ENCODE measurements at places on chromosomes 1 and 21.

DNA sequence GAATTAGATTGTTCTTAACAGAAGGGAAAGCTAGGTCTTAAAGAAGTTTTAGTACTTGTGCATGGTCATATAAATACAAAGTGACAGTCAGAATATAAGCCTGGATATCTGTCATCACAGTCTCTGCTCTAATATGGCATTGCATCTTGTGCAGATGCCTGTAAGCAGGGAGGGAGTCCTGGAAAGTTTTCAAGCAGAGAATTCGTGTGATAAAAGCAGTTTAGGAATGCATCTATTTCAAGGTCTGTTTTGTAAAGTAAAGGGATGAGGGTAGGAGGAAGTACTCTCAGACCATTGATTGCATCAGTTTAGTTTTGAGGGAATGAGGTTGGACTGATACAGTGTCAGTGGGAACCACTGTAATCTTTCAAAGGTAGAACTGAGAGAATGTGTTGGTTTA is 30.6 kb downstream of the IARS2 start:
- no peak for DNase-seq

- no peak for DNase-seq
Observed at GRCh38 chr1:14328685-14329084, 269.8 kb upstream of the KAZN start.

- DNase-seq = no peak
Observed at GRCh38 chr1:67148516-67149178, 13.9 kb upstream of the C1orf141 start.

DNA sequence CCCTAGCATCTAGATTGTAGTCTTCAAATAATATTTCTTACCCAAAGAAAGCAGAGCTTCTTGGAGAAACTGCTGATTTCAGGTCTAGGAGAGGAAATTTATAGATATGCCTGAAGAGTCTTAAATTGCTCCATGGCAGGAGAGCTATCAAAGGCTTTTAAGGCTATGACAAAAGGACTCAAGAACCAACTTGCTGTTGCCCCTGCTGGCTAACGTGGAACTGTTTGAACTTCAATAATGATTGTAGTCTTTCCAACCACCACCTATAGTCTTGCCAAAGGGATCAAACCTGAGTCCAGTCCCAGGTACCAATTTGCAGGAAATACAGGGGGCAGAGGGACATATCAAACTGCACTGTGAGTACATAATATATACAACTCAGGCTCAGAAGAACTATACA is 336.2 kb upstream of the ESRRG start:
- no peak for DNase-seq

DNA sequence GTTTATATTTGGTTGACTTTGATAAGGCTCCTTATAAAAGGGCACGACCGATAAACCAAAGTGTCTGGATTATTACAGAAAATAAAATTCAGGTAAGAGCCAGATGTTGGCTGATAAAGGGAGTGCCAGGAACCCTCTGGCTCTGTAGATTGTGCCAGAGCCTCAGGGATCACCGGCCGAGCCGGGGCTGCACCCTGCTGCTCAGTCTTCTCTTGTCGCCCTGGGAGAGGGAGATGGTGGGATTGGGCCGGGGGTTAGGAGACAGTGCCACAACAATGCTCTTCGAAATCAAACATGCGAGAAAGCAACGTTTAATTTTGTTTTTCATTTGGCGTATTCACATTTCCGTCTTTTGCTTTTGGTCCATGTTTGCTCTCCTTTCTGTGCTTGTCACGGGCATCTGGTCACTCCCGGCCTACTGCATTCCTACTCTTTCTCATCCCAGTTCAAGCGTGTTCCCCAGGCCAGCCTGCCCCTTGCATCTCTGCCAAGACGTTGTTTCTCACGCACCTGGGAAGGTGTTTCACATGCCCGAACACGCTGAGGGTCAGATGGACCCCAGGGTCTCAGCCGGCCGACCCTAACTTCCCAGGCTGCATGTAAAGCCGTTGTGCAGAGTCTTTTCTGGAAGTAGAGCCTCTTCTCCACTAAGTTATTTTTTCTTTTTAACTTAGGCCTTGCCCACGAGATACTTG is 18.8 kb upstream of the C2CD2 start:
- DNase-seq = no peak

- DNase-seq = no peak
Observed at GRCh38 chr1:23837908-23838307, 12.7 kb upstream of the HMGCL start.

GRCh38 chr1:228507961-228508652 is 20.9 kb downstream of the RNF187 start:
- no peak for DNase-seq

GRCh38 chr1:57957576-57957975 is 533.7 kb upstream of the DAB1 start:
- DNase-seq = no peak

- peak; percentile 44 for DNase-seq
Observed at GRCh38 chr1:192907545-192908243, 98.9 kb downstream of the RGS2 start.

- DNase-seq = no peak
Observed at GRCh38 chr1:161226320-161226711, 456 bp downstream of the TOMM40L start.

DNA sequence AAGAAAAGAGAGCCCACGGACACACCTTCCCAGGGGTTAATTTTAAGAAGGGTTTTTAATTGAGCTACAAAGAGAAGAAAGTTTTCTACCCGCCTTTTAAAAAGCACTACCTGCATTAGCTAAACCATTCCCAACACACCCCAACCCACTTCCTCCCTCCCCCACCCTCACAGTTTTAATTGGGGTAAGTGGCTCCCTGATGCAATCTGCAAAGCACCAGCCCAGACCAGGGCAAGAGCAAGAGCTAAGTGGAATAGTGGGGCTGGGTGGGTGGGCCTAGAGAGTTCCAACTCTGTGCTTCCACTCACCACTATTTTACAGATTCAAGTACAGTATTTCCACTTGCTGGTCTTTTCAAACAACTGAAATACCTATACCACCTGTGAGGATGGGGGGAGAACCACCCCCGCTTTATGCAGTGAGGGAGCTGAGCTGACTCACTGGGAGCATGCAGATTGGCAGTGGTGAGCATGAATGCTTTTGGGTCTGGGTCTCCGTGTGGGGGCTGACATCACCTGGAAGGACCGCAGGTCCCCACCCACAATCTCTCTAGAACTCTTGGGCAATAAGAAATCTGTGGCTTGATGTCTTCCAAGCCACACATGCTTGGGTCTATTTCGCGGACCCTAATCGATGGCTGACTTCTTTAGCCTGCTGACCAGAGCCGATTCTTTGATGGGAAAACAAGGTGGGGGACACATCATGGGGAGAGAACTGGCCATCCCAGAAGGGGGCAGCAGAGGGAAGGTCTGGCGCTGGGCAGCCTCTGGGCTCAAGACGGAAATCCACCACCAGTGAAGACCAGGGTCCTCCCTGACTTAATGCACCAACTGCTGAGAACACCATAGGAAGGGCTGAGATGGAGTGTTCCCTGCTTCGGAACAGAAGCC is 95.5 kb downstream of the SSBP3 start:
- DNase-seq = no peak

GRCh38 chr21:18894387-18894786 is 490.8 kb upstream of the TMPRSS15 start:
- no peak for DNase-seq

DNA sequence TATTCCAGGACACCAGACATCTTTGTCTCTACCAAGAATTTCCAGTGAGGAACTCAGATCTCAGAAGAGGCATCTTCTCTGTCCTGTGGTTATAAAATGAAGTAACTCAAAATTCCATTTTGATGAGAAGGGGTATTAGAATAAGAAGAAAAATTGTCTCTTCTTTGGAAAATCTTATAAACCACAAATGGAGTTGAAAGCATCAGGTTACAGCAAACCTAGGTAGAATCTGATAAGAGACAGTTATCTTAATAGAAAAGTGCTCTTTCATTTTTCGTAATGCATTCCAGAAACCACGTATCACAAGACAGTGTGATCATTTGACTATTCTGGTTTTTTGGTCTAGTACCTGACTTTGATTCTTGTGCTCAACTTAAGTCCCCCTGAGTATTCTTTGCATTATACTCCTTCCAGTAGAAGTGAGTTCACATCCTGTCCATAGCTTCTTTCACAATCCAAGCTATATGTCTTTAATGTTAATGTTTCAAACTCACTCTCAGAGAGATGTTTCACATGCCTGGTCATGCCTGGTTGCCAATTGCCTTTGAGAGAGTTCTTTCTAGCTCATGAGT is 120.9 kb upstream of the PRDX6 start:
- DNase-seq = no peak

DNA sequence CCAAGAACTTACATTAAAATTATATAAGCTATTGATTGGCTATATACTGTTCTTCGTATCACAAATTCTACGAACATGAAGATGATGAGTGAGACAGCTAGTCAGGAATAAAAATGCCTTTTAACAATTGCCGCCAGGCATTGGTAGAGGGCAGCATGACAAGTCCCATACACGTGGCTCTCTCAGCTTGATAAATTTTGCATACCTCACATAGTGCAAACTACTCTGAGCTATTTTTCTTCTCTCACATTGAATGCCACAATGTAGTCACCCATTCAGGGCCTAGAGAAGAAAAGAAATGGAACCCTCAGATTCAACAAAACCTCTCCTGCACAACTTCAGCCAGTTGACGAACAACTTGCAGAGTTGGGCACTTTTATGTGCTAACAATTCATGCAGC is 27.0 kb upstream of the FMO2 start:
- DNase-seq = no peak

DNA sequence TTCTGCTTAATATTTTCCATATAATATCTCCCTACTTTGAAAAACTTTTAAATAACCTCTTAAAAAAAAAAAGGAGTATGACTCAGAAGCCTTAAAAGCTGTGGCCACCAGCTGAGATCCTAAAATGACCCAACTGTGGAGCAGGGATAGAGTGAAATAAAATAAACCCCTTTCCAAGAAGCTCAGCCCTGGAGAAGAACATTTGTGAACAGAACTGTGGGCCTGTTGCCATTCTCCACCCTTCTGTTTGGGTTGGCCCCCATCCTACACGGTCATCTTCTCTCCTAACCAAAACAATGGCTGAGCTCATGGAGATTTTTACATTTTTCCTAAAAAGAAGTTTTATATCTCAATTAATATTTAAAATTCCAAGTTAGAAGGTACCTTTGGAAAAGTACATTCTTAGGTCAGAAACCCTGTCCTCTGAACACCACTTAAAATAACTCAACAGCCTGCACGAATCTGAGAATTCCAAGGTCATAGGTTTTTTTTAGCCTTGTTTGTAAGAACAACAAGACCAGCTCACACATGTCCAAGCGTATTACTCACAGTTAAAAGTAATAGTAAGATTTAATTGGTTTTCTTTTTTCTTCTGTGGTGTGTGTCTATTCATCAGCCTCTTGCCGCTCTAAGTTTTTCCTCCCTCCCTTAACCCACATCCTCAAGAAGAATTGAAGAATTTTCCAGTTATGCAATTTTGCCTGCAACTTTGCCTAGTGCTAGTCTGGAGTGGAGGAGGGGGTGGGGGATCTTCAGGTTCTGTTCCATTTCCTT is 107.7 kb upstream of the ERRFI1 start:
- DNase-seq = no peak

DNA sequence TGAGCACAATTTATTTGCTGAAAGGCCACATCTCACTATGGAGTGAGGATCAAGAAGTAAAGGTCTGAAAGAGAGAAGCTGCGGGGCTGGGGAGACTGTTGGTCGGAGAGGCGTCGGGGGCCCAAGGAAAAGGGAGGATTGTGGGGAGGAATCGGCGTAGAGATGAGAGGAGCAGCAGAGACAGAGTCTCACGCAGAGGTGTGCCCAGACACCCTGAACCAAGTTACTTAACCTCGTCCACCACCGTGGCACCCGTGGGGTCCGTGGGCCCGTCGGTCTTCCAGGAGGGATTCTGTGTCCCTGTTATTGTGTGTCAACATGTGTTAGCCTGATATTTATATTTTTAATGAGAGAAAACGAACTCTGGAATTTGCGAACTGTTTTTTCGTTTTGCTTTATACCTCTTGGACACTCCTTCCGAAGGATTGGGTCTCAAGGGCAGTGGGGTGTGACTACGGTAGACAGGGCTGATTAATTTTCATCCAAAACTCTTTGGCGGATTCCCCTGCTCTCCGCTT is 3.8 kb upstream of the NBPF1 start:
- DNase-seq = no peak

DNA sequence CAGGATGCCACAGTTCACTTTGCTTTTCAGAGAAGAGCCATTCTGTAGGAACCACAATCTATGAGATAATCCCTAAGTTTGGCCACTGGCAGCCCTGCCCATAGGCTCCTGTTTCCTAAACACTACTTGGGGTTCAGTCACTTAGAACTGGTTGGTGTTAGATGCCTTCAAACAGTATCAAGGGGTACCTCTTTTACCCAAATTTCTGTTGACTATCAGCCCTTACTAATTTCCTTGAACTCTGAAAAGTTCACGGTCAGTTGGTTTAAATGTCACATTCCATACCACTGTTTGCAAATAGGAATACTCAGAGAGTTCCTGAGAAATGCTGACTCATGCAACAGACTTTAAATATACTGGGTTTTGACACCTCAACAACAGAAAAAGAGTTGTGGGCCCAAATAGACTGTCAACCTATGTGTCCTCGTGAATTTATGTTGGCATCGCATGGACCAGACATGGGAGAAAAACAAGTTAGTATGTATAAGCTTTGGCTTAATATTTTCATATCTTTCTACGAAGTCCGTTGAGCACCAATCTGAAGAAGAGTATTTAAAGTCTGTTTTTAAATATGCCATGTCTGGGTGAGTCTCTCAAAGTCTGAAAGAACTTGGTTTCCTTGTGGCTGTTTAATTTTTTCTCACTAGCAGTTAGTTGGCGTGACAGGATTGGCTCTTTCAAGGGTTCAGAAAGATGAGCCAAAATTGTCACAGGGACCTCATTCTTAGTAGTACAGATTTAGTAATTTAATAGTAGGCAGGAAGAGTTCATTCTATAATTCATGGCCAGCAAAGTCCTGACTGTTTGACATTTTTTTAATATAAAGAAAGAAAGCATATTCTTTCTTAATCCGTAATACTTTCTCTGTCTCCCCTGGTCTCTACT is 56.5 kb upstream of the ZNF326 start:
- no peak for DNase-seq

DNA sequence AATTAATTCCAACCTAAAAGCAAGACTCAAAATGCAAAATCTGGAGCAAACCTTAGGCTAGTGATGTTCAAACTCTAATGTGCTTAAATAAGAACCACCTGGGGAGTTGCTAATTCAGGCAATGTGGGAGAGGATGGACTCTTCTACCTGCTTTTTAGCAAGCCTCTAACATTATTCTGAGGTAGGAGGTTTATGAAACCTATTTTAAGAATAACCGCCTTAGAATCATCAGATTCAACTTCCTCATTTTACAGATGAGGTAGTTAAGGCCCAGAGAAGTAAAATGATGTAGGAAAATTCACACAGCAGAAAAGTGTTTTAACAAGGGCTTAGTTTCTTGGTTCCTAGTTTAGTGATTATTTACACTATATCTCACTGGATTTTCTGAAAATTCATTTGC is 8.6 kb upstream of the NTNG1 start:
- no peak for DNase-seq

DNA sequence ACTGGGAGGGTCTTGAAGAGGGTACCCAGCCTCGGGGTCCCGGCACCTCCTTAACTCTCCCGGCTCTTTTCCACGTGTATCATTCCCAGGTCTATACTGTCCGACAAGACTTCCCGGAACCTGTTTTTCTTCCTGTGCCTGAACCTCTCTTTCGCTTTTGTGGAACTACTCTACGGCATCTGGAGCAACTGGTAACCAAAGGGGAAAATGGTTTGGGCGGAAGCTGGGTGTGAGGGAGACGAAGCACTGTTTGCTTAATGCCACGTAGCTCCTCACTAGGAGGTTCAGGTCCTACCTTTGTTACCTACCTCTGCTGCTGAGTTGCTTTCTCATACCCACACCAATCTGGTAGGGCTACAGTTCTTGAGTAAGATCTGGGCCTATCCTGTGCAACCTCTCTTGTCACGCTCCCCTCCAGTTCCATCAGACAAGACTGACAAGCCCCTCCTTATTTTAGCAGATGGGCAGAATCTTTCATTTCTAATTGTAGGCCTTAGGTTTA is 642 bp downstream of the SLC30A7 start:
- peak; percentile 73 for DNase-seq
